Kidney (tissue), 22 donors: ENCODE measurements at places on chromosomes 1 and 21. TPM values are rescaled to one million over a fixed set of nuclear protein-coding genes. Genes with fewer than 3 reads are reported as not detected.

Gene RBM11
- 3.3 TPM for total RNA-seq

Gene DDOST
- 206 TPM for total RNA-seq

Gene GUCA2B
- not detected for total RNA-seq

Gene ZNF593
- 22.4 TPM for total RNA-seq

Gene IL20
- not detected for total RNA-seq

Gene HAO2
- 1.9 TPM for total RNA-seq

Gene HFM1
- total RNA-seq: 1.2 TPM

Gene FAM110D
- total RNA-seq: 8.1 TPM

Gene F13B
- total RNA-seq: not detected

Gene RAD54L
- total RNA-seq: 1.7 TPM

Gene CASZ1
- 33.0 TPM for total RNA-seq

Gene RGS13
- 2.1 TPM for total RNA-seq
